D341Med (cell line): ENCODE measurements at places on chromosomes 13 and 19.

- no peak for DNase-seq
These were observed 56.7 kb downstream of the AKAP11 start for GRCh38 chr13:42328672-42329071.

GRCh38 chr19:40960062-40960685, 30.9 kb upstream of the CYP2B6 start:
- no peak for DNase-seq

- DNase-seq, result no peak
These were observed 7.4 kb downstream of the FCER2 start for GRCh38 chr19:7694499-7694898.

DNA sequence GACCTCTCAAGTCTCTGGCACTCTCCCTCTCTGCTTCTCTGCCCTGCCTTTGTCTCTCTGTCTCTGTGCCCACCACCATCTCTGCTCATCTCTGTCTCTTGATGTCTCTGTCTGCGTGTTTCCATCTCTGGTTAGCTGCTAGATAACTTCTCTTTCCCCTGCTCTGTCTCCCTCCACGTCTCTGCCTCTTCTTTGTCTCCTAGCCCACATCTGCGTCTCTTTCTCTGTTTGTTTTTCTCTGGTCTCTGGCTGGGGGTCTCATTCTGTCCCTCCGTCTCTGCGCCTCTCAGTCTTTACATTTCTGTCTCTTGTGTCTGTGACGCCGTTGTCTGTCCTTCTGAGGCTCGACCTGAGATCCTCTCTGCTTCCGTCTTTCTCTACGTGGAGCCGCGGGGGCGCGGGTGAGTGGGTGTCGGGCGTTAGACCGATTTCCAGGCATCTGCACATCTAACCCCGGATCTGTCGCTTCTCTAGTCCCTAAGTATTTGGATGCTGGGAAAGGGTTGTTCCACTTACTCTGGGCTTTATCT, 386 bp downstream of the GIPR start:
- no peak for DNase-seq

- no peak for DNase-seq
These were observed 39.1 kb downstream of the FAM216B start for GRCh38 chr13:42820451-42820850.

DNA sequence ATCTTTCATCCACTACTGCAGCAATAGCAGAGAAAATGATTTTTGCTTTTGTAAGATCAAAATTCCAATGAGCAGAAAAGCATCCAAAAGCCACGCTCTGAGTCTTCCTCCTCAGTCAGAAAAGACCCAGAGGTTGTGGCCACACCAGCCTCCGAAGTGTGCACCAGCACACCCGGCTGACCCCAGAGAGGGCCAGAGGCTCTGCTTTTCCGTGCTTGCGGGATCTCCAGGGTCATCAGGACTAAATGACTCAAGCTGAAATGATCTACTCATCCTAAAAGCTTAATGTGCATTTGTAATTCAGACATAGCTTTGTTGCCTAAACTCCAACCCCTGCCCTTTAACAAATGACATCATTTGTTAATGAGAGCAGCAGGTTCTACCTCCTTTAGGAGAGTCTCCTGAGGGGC, 16.5 kb downstream of the RXFP2 start:
- no peak for DNase-seq

DNA sequence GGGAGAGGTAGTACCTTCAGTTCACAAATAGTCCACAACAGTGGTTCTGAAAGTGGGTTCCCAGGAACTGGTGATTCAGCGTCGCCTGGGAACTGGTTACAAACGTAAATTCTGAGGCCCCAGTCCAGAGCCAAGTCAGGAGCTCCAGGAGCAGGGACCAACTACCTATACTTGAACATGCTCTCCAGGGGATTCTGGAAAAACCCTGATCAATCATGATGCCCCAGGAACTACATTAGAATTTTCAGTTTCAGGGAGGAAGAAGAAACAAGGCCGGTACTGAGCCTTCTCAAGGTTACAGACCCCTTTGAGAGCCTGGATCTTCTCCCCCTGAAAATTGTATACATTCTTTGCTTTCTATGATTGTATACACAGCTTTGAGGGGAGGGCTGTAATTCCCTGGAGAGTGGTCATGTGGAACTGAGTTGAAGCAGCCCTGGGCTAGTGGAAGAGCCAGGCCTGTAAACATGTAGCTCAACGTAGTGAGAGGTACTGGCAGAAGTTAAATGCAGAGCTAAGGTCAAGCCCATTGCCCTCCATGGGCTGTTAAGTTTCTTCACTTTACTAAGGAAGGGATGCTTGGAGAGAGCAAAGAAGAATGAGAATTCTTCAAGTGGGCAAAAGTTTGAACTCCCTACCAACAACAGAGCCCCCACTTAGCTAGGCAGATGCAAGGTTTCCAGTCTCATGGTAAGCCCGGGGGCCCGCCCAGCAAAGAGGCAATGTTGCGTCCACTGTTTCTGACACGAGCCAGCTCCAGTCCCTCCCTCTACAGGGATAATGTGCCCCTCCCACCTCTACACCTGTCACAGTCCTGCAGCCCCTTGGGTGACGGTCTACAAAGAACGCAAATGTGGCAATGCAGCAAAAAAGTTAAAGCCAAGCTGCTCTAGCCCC, 17.0 kb downstream of the DOCK9 start:
- no peak for DNase-seq

- no peak for DNase-seq
These were observed 1886.1 kb downstream of the PCDH9 start for GRCh38 chr13:65343898-65344663.

GRCh38 chr13:51841732-51842131, 3.2 kb downstream of the TMEM272 start:
- DNase-seq, result no peak

DNA sequence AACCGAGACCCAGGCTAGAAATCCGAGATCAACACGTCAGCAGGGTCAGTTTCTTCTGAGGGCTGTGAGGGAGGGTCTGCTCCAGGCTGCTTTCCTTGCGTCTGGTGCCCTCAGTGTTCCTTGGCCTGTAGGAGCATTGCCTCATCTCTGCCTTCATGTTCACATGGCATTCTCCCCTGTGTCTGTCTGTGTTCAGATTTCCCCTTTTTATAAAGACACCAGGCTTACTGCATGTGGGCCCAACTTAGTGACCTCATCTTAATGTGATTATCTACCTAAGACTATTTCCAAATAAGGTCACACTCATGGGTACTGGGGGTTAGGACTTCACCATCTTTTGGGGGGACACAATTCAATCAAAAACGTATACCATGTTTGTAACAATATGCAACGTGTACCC, 57.2 kb upstream of the C1QTNF9 start:
- DNase-seq, result no peak

- no peak for DNase-seq
These were observed 5.0 kb upstream of the MADCAM1 start for GRCh38 chr19:491146-491741.

DNA sequence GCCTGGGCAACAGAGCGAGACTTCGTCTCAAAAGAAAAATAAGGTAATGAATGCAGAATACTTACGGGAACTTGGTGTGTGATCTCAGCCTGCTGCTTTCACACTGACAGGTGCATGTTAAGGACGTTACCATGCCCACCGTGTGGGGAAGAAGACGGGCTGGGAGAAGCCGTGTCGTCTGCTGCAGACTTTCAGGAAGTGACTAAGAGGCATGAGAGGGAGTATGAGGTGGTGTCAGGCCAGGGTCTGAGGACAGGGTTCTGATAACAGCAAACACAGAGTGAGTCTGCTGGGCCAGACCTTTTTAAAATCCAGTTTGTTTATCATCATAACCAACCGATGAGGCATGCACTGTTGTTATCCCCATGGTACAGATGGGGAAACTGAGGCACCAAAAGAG, 13.6 kb upstream of the GALP start:
- DNase-seq, result no peak

GRCh38 chr13:33383724-33384577, 98.4 kb upstream of the STARD13 start:
- no peak for DNase-seq

DNA sequence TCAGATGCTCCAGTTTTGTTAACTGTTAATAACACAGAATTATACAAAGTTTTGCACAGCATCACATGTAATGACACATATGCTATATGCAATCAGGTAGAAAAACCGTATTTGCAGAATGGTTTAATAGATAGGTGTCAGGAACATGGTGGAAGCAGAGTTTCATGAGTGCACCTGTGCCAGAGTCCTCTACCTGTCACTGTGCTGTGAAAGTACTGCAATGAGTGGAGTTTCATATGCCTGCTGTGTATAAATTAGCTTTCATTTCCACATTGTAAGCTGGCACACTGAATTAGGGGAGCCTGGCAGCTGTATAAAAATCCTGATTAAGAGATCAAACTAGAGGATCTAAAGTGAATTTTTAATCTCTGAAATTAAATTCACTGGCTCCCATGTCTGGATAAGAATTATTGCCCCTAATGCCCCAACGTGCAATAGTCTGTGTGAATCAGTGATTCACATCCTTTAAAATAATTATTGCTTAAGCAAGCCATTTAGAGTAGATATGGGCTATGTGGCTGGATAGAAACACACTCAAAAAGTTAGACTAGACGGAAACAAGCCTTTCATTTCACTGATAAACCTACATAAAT, 8.5 kb upstream of the EEF1AKMT1 start:
- DNase-seq, result no peak

GRCh38 chr13:61255040-61255796, 160.4 kb downstream of the PCDH20 start:
- peak; percentile 33 for DNase-seq

DNA sequence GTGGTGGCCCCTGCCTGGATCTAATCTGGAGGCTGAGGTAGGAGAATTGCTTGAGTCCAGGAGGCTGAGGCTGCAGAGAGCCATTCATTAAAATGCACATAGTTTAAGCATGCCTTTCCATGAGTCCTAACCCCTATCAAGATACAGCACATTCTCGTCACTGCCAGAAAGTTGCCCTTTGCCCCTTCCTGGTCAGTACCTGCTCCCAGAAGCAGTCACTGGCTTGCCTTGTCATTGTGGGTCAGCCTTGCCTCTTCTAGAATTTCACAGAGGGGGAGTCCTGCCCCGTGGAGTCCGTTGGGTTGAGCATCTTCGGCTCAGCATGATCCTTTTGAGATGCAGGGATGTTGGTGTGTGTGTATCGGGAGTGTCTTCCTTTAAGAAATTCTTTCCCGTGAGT, 10.8 kb downstream of the BICRA start:
- DNase-seq, result peak; percentile 4

DNA sequence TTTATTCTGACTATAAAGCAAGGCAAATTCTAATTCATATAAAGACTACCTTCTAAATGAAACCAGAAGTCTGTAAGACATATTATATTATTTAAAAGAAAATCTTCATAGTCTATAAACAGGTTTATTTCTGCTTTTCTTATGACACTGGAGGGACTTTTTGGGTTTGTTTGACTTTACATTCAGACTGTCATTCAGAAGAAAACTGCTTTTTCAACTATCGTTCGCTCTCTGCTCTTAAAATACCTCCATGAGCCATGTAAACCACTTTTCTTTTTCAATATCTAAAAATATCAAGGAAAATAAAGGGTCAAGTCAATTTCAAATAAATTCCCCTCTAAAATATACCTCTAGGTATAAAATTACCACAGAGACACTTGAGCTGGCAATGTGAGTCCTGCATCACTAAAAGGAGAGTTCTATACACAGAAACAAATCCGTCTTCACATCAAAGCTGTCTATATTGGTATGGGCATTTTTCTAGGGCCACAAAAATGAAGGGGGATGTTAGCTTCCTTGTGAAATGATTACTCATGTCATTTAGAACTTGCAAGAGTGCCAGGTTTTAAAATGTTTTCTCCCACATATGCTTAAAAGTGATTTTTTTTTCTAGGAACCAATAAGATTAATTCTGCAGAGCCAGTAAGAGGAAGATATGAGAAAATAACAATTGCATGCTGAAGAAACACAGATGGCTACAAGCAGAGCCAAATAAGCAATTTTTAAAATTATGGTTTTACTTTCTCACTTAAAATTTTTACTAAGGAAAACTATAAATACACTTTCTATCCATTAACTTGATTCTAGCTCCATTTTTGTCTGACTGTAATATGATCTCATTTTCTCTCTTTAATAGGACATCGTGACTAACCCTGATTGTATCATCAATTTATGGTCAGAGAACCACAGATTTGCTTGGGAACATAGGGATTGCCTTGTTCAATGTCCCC, 181.8 kb downstream of the TBC1D4 start:
- DNase-seq, result no peak

DNA sequence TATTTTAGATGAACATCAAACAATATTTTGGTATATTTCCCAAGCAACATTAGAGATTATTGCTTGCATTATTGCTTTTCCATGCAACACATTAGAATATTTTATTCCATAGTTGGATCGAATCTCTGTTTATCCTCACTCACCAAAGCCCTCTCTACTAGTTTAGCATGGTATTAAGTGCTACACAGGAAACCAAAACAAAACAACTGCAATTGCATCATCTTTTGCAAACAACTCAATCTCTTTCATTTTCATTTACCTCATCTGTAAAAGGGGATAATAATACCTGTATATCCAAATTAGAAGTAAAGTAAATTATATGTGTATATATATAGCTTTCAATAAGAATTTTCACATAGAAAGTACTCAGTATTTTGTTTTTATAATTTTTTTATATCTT, 147.8 kb upstream of the PCDH9 start:
- no peak for DNase-seq

DNA sequence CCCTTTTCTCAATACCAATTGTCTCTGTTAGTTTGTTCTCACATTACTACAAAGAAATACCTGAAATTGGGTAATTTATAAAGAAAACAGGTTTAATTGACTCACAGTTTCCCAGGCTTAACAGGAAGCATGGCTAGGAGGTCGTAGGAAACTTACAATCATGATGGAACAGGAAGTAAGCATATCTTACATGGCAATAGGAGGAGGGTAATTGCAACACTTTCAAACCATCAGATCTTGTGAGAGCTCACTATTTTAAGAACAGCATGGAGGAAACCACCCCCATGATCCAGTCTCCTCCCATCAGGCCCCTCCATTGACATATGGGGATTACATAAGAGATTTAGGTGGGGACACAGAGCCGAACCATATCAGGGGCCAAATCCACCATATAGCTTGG, 1210.1 kb upstream of the SPRY2 start:
- no peak for DNase-seq

- no peak for DNase-seq
These were observed 38.4 kb upstream of the VSTM2B start for GRCh38 chr19:29487432-29487831.

GRCh38 chr13:76882431-76882830, 3.8 kb downstream of the KCTD12 start:
- DNase-seq, result no peak

DNA sequence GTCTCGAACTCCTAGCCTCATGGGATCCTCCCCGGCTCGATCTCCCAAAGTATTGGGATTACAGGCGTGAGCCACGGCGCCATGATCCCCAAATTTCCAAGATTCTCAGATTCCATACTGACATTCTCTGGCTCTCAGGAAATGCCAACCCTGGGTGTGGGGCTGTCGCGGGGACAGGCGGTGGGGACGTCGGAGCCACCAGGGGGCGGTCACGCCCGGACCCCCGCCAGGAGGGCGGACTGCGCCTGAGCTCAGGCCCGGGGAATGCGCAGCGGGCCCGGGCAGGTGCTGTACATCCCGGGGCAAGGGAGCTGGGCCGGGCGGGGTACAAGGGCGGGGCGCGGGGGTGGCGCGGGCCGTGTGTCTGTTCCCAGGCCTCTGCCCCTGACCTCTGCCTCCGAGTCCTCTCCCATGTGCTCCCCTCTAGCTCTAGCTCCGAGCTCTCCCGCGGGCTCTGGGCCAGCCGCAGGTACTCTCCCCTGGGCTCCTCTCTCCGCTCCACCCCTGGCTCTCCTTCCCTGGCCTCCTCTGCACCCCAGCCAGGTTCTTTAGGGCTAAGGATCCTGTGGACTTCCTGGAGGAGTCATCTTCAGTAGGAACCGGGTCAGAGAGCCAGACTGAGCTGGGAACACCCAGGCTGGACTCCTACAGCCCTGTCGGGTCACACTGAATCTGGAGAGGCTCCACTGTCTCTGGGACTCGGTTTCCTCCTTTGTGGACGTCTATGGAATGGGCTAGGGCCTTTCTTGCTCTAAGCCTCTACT, 2.4 kb downstream of the PPP1R13L start:
- DNase-seq, result peak; percentile 92
